Activated T-cell treated with anti-CD3 and anti-CD28 coated beads, Interleukin-2, amount 50 U/mL, for 48 hours (primary cell): ENCODE measurements at places on chromosomes 1 and 21.
A peak's percentile ranks its signal among the peaks of the same experiment; 100 is the strongest.

GRCh38 chr1:170586321-170587252 lies 54.6 kb downstream of the GORAB start:
- no peak for DNase-seq

GRCh38 chr21:18274370-18274769 lies 29.7 kb downstream of the CHODL start:
- no peak for DNase-seq

DNA sequence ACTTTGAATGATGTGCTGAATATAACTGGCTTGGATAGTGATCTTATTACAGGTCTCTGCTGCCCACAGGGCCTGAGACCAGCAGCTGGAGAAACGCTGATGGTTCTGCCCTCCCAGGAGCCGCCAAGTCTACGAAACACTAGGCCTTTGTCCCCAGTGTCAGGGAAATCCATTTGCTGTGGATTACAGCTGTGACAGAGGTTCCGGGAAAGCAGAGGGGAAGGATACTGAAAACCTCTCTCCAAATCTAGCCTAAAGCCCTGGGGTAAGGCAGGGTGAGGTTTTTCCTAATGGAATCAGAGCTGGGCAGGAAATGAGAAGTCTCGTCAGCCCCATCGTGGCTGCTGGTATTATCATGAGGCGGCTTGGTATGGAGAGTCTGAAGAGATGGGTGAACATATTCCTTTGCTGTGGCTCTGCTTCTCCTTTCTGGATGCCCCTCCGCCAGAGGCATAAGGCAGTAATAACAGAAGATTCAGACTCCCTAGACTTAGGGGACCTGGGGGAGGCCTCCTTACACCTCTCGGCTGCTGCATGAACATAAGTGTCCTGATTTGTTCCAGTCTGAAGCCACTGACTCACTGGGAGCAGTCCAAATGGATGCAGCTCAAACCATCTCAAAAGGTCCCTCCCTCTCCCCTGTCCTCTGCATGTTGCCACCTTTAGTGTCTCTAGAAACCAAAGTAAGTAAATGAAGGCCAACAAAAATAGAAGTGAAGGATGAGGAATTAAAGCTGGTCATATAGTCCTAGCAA lies 48.1 kb downstream of the PHC2 start:
- no peak for DNase-seq

DNA sequence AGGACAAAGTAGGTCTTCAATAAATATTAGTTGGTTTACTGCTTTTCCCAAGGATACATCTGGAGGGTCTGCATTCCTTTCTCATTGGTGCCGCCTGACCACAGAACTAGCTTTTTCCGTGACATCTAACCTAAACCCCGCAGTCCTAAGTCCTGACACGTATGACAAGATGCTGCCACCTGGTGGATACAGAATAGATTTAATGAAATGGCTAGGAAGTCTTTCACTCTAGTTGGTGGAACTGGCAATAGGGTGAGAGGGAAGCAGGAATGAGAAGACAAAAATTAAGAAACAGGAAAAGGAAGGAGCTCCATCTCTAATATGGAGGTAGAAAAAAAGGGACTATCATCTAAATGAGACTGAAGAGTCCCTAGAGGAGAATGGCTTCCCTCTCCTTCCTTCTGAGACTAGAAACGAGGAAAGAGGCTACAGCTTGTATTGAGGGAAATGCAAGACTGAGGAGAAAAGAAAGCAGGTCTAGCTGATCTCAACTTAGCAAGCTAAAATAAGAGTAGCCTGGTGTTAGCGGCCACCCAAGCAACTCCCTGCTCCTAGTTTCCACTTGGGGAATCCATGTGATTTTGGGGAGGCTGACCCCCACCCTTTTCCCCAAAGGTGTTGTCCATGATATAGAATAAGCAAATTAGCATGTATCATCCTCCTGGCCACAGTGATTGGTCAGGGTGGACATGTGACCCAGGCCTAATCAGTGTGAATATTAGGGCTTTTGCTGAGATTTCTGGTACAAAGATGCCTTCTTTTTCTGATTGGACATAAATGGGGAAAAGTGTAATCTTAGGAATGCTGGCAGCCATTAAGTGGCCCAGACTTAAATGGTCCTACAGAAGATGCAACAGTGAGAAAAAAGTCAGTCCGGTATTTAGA lies 5.9 kb downstream of the RFX5 start:
- DNase-seq: peak; percentile 44

DNA sequence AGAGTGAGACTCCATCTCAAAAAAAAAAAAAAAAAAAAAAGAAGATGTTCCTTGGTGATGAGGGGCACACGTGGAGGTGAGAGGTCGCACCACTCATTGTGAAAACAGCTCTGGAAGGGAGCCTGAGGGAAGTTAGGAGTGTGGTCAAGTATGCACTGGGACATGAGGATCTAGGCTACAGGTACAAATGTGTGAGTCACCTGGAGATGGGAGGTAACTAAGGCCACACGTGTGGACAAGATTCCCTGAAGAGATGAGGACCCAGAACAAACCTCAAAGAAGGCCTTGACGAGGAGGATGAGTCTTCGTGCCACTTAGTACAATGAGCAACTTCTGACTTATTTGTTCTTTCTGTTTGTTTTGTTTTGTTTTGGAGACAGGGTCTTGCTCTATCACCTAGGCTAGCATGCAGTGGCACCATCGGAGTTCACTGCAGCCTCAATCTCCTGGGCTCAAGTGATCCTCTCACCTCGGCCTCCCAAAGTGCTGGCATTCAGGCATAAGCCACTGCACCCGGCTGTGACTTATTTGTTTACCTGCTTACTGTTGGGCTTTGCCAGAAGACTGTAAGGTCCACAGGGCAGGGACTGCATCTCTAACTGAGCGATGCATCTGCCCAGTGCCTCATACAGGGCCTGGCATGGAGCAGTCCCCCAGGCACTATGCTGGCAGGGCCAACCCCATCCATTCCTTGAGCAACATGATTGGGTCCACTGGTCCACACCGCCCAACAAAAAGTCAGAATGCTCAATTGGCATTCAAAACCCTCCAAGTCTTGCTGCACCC lies 6.4 kb downstream of the ASAP3 start:
- no peak for DNase-seq

DNA sequence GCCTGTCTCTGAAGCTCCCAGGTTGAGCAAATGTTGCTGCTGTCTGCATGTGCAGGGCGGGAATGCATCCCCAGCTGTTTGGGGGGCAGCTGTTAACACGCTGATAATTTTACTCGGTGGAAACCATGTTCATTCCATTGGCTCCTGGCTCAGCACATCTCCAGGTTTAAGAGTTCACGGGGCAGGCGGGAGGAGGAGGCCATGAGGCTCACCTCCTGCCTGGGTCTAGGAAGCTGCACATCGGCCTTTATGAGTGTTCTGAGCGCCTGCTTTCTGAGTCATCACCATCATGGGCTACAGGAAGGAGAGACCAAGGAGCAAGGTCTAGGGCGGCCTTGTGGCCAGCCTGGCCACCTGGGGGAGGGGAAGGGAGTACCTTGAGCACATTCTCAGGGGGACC lies 29.7 kb downstream of the AJAP1 start:
- DNase-seq: no peak

DNA sequence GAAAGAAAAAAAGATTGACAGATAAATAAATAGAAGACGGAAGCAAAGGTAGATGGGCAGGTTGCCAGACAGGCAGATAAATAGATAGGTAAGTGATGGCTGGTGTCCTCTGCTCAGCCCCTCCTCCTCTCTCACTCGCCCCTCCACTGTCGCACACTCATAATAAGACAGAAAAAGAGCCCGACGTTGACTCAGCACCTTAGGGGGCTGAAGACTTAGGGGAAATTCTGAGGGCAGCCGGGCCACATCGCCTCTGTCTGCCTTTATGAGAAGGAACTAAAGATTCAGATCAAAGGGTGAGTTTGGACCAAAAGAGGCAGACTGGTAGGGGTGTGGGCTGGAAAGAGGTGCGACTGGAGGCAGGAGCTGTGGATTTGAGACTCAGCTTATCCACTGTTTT lies 158.1 kb upstream of the IGSF21 start:
- no peak for DNase-seq

DNA sequence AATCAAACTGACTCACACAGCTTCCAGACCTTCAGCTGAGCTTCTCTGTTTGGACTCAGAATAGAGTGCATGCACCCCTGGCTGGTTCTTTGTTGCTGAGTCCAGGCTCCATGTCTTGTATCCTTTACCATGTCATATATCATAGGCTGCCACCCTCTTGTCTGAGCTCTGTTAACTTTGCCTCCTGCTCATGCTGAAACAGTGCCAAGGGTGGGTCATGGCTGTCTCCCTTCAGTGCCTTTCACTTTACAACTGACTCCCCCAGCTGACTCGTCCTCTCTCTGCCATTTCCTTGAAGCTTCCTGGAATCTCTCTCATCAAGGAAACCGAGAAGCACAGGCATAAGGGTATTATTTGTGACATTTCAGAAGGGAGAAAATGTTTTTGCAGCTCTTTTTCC lies 885.3 kb downstream of the TTLL7 start:
- no peak for DNase-seq

DNA sequence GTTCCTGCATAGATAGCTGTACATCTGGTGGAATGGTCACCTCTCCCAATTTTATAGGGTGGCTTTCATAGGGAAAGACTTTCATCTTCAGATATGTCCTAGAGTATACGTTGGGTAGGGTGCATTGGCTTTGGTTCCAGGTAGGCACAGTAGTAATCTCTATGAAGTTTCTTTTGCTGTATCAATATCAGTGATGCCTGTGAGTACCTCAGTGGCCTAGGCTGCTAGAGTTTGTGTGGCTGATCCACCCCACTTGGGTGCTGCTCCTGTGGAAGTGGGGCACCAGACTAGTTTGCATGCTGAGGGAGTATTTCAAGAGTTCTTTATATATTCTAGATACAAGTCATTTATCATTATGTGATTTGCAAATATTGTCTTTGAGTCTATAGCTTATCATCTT lies 370.5 kb upstream of the VAMP3 start:
- no peak for DNase-seq

- no peak for DNase-seq
Measured at GRCh38 chr1:9910076-9910422, at the start of gene CTNNBIP1. CTNNBIP1 (minus strand) TSS chr1:9910269; CDS start chr1:9872064, 38,205 bp downstream.

DNA sequence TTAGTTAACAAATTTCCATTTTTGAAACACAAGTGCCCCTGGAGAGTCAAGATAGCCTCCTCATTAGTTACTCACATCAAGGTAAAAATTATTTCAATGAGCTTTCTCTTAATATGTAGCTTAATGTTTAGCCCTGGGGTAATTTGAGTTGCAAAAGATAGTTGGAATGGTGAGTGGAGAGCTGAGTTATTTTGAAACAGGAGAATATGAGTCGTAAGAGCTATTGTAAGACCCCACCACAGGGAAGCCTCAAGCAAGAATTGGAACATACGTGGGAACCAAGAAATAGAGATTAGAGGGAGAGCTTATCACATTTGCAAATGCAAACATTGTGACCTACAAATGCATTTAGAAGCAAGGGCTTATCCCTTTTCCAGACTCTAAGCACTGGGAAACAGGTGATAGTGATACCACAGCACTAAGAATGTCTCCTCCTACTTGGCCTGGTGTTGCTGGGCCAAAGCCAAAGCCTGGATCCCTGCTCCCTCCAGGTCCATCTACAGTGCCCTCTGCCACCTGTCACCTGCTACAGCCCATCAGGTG lies 635.1 kb downstream of the PTPRC start:
- no peak for DNase-seq

GRCh38 chr1:63901094-63901493 lies 127.3 kb downstream of the ROR1 start:
- DNase-seq: no peak

DNA sequence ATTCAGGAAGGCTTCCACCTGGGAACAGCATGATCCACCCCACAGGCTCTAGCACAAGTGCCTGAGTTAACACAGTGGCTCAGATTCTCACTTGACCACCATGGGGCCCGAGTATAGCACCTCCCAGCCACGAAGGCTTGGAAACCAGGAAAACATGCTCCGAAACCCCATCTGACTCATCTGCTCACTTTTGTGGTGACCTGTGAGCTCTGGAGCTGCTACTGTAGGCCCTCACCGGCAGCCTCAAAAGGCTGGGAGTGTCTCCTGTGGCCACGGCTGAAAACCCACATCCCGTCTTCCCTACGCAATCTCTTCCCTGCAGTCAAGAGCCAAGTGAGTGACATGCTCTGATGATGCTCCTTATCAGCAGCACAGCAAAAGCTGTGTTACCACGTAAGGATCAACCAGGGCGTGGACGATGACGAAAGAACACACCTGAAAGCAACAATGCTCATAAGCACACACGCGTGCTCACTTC lies 81.4 kb downstream of the TGFBR3 start:
- peak; percentile 86 for DNase-seq

GRCh38 chr1:67894981-67895735 lies 61.9 kb upstream of the GNG12 start:
- no peak for DNase-seq

- DNase-seq: no peak
Measured at GRCh38 chr1:57857809-57858208, 433.9 kb upstream of the DAB1 start.

- peak; percentile 24 for DNase-seq
Measured at GRCh38 chr1:169795687-169796086, 980 bp upstream of the METTL18 start.

- no peak for DNase-seq
Measured at GRCh38 chr1:33050221-33051076, 13.8 kb upstream of the AK2 start.

GRCh38 chr1:205229399-205229871 lies 1.7 kb downstream of the TMCC2 start:
- peak; percentile 76 for DNase-seq
